ENCODE measurements at places on chromosomes 7 and 10.
A peak's percentile ranks its signal among the peaks of the same experiment; 100 is the strongest.

- DNase-seq, result no peak
Measured at GRCh38 chr10:6600224-6600987, 20.3 kb upstream of the PRKCQ start.

GRCh38 chr10:86194684-86195083 is 171.9 kb downstream of the GRID1 start:
- no peak for DNase-seq

- DNase-seq, result no peak
Measured at GRCh38 chr7:99992330-99993038, 16.7 kb upstream of the AZGP1 start.

DNA sequence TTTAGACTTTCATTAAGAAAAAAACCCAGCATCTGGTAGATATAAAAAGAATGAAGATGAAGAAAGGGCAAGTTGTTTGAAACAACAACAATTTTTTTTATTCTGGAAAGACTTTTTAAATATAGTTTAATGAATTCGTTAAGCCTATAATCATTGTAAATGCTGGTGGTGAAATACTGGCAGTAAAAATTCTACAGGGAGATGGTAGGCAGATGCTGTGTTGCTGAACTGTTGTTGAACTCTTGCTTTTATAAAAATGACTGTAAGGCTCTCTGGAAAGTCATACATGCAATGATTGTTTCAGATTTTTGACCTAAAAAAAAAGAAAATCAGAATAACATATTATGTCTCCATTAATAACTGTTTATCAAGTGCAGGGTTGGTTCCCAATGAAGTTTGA is 39.0 kb downstream of the SCIN start:
- DNase-seq, result no peak

DNA sequence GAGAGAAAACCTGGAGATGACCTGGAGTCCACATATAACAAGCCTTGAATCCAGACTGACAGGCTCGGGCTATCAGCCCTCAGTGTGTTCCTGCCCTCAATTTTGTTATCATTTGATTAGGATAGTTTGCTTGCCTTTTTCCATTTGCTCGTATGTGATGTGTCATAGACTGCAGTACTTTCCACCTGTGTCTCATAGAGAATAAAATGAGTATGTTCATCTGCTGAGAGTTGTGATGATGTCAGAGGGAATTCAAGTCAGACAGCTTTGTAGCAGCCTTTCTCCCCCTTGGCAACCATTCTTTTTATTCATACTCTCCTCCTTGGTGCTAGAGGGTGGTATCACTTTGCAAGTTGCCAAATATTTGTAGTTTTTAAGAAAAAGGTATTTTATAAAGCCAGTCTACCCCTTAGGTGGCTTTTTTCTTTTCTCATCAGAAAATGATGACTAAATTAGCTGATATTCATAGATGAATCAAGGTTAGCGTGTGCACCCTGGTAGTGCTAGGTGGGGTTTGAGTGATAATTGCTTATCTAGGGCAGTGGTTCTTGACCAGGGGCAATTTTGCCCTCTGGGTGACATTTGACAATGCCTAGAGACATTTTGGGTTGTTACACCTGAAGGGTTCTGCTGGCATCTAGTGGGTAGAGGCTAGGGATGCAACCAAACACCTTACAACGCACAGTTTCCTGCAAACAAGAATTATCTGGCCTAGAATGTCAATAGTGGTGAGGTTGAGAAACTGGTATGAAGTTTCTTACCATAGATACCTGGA is 5.4 kb downstream of the SGPL1 start:
- no peak for DNase-seq

DNA sequence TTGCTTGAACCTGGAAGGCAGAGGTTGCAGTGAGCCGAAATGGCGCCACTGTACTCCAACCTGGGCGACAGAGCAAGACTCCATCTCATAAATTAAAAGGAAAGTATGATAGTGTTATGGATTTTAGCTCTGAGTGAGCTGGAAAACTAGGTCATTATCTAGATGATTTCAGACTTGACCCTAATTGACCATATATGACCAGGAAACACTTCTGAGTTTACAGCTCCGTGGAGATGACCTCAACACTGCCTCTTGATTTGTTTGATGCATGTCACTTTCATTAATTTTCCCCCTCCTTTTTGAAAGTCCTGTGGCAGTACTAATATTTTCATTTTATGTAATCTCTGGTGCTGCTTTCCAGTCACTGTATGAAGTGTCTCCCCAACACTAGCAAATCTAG is 7.8 kb upstream of the SEC61A2 start:
- DNase-seq, result no peak

DNA sequence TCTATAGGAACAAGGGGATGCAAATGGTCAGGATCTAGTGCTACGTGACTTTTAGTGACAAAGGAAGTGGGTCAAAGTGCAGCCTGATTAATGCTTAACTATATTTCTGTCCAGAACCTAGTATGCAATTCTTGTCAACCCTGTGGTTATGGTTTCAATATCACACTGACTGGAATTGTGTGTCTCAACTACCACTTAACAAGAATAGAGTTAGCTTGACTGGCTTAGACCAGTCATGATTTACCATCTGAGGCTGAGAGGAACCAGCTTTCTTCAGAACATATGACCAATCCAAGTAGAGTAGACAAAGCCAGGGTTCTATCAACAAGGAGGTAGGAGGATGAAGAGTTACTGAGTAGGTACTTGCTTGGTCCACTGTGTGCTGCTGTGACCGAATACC is 54.4 kb downstream of the MYPN start:
- no peak for DNase-seq

DNA sequence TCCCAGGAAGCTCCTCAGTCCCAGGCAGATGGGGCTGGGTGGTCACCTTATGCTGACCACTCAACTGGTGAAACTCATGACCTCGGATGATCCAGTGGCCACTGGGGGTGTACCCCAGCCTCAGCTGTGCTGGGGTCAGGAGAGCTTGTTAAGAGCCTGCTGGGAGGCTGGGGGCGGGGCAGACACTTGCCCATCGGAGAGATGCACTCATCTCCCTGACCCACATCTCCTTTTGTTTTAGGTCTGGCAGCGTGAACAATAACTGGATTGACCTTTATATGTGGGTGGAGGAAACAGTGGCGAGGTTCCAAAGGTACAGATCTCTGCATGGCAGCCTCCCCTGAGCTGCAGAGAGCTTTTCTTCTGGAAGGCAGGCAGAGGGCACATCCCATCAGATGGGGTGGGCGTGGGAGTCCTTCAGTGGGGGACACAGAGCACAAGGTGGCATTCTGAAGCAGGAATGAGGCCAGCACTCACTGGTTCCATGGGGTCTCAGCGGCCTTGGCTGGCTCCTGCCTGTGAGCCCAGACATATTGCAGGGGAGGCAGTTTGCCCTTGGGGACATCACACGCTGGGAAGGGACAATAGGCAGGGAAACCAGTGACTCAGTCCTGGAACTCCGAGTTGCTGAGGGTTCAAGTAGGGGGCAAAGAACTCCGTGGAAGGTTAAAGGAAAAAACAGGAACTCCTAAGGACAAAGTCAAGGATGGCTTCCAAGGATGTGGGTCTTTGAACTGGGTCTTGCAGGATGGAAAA is 5.2 kb downstream of the ANTXRL start:
- DNase-seq, result no peak

DNA sequence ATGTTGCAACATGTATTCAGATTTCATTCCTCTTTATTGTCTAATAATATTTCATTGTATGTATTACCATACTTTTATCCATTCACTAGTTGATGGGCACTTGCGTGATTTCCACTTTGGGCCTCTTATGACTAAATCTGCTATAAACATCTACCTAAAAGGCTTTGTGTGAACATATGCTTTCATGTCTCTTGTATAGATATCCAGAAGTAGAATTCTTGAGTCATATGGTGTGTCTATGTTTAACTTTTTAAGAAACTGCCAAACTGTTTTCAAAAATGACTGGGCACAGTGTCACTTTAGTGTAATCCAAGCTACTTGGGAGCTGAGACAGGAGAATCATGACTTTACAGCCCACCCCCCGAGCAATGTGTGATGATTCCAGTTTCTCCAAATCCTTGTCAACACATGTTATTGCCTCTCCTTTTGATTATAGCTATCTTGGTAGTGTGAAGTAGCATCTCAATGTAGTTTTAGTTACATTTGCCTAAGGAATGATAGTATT is 618.9 kb upstream of the C7orf33 start:
- no peak for DNase-seq

- DNase-seq, result no peak
Measured at GRCh38 chr10:15843695-15844094, 16.6 kb downstream of the MINDY3 start.

DNA sequence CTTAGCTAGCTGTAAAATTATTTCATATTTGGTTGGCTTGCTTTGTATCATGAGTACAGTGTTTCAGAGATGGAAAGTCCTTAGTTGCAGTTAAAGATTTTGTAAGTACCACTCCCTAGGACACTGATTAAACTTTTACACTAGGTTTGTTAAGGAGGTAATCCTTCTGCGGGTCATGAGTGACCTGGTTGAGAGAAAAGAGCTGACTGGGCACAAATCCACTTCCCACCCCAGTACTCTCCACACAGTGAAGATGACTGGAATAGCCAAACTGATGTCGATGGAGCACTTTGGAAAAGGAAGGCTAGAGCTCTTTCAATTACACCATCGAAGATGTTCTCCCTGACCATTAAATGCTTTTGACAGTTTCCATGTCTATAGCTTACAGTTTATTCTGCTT is 191.9 kb downstream of the CSTF2T start:
- DNase-seq, result no peak

- peak; percentile 83 for DNase-seq
Measured at GRCh38 chr10:43420369-43421200, 11.6 kb upstream of the HNRNPF start.

DNA sequence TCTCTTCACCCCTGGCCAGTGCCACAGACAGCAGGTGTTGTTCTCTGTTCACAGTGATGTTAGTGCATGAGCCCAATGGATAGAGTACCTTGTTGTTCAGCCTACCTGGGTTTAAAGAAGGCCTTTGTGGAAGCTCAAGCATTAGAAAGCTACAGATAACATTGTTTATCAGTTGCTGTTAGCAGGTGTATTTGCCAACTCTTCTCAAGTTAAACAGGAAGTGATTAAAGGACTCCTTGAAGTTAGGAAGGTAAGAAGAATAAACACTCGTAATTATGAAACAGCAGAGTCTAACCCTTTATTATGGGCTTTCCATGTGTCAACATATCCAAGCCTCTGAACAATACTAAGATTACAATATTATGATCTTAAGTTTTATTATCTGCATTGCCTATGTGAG is 25.9 kb downstream of the RGR start:
- DNase-seq, result no peak

GRCh38 chr10:10745291-10745690 is 272.4 kb upstream of the CELF2 start:
- DNase-seq, result no peak

Measured in CD14-positive monocyte (primary cell).